ENCODE measurements at places on chromosomes 7 and 10.

GRCh38 chr7:137877027-137877675 lies 30.4 kb upstream of the DGKI start:
- no peak for DNase-seq

- DNase-seq, result no peak
These were observed 21.8 kb upstream of the DGKB start for GRCh38 chr7:14924398-14924797.

GRCh38 chr10:49526619-49527018 lies 12.3 kb downstream of the ERCC6 start:
- DNase-seq, result no peak

DNA sequence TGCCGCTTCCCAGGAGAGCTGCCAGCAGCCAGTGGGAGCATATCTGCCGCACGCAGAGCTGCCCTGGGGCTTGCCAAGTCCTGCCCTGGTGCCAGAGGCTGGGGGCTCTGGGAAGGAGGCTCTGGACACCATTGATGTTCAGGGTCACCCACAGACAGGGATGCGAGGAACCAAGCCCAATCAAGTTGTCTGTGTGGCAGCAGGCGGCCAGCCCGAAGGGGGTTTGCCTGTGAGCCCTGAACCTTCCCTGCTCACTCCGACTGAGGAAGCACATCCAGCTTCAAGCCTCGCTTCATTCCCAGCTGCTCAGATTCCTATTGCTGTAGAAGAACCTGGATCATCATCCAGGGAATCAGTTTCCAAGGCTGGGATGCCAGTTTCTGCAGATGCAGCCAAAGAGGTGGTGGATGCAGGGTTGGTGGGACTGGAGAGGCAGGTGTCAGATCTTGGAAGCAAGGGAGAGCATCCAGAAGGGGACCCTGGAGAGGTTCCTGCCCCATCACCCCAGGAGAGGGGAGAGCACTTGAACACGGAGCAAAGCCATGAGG lies 94.6 kb downstream of the TACC2 start:
- no peak for DNase-seq

DNA sequence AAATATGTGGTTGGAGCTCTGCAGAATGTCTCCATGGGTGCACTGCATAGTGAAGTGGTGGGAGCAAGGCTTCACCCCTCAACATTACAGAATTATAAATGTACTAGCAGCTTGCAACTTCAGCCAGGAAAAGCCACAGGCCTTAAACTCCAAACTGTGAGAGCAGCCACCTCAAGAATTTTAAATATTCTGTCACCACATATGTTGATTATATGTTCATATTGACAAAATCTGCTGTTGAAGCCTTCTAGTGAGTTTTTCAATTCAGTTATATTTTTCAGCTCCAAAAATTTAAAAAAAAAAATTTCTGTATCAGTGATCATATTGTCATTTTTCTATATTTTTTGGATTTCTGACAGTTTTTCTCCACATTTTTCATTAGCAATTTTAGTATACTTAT lies 30.9 kb upstream of the AKR1C2 start:
- no peak for DNase-seq

DNA sequence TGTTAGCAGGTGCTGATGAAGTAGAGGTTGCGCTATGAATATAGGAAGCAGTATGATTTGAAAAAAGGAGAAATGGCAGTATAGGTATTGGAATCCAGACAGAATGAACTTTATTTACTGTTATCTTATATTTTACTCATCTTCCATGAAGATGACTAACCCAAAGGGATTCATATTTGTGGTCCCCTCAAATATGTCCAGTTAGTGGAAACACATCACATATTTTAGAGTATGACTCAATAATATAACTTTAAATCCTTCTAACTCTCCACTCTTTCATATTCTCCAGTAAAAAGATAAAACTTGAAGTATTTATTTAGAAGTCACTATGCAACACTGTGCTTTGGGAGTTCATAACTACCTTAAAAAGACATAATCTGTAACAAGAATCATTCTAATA lies 286.5 kb upstream of the LRRTM3 start:
- no peak for DNase-seq

- no peak for DNase-seq
These were observed 318.5 kb downstream of the THSD7A start for GRCh38 chr7:11513460-11513859.

DNA sequence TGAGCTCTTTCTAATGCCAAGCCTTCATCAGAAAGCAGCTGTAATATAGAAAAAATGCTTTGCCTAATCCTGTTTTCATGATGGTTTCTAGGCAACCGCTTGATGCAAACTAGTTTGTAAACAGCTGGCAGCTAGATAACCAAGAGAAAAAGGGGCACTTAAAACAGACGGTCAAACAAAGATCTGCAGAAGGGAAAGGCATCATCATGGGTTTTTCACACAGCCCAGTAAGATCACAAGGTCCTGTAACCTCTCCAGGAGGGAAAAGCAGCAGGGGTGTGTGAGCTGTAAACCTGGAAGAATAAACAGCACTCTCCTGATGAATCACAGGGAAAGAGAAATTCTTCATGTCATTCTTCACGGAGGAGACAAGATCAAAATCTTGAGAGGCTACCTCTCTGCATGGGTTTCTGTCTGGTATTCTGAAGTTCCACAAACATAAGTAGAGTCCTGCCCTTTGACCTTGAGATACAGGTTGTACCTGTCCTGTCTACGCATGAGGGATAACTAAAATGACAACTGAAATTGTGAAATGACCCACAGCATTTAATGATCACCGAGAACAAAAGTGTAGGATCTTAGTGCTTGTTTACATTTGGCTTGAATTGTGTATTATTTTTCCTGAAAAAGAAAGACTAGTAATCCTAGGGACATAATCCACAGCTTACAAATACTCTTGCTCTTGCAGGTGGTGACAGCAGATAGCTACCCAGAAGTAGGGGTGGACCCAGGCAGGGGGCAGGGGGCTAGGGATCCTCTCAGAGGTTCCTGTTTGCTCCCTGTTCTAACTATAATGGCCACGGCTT lies 48.0 kb downstream of the CREB3L2 start:
- DNase-seq, result no peak

DNA sequence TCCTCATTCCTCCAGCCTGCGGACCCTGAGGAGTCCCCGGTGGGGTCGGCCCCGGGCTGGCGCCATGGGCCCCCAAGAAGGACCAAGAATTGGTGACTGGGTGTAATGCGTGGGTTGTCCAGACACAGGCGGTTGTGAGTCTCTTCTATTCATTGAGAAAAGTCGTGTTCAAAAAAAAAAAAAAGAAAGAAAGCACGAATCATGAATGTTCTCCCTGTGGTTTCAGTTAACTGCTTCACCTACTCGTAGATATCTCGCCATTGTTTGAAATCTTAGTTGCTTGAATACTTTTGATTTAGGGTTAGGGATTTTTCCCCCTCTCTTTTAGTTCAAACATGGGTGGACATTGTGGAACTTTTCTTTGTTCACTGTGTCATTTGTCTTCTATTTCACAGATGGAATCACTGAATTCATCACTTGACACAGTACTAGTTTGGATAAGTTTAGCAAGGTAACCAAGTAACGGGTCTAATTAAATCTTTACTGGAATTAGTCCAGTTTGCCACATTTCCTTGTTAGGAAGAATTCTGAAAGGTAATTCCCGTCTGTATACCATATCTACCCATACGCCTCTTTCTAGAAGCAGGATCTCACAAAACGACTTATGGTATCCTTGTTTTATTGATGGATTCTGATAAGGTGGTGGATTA lies 775 bp downstream of the STARD3NL start:
- no peak for DNase-seq

- no peak for DNase-seq
These were observed 428.2 kb upstream of the GALNT17 start for GRCh38 chr7:70703785-70704184.

DNA sequence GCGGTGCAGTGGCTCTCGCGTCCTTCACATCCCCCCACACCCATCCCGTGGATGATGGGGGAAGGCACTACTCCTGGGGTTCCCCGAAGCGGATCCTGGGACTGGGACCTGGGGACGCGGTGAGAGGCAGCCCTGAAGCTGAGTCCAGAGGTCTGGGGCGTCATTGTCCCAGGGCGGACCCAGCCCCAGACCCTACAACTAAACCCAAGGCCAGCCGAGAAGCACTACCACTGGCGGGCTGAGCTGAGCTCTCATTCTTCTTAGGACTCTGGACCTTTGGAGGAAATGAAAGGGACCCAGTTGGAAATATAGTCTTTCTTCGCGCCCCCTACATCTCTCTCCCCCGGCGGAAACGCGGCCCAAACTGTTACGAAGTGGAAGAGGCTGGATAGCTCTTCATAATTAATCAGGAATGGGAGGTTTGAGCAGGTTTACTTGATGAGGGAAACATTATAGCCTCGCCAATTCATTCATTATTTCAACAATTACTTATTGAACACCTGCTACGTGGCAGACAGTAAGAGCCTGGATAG lies 389 bp upstream of the FBXL15 start:
- DNase-seq, result no peak

DNA sequence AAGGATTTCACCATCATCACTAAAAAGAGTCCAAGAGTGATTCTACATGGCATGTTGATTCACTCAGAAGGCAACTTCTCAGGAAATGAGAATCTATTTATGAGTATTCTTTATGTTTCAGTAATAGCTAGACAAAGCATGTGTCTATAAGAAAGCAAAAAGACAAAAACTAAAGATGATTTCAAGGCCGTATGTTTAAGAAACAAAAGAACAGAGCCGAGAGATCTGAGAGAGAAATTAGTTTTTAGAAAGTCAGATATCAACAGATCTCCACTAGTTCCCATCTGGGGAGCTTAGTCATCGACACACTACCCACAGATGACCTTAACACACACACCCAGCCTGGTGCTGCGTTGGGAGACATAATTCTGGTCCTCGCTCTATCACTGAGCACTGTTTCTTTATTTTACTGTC lies 21.0 kb downstream of the PIP4K2A start:
- DNase-seq, result no peak

DNA sequence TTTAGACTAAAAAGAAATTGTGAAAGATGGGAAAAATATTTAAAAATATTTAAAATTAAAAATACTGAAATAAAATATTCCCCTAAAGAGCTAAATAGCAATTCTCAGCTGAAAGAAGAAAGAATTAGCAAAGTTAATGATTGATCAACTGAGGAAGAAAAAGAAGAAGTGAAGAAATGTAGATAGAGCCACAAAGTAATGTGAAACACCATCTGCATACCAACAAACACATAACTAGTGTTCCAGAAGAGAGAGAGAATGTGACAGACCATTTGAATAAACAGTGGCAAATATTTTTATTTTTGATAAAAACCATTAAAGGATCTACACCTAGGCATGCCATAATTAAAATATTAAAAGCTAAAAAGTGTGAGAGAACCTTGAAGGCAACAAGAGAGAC lies 784.5 kb upstream of the ZWINT start:
- no peak for DNase-seq

DNA sequence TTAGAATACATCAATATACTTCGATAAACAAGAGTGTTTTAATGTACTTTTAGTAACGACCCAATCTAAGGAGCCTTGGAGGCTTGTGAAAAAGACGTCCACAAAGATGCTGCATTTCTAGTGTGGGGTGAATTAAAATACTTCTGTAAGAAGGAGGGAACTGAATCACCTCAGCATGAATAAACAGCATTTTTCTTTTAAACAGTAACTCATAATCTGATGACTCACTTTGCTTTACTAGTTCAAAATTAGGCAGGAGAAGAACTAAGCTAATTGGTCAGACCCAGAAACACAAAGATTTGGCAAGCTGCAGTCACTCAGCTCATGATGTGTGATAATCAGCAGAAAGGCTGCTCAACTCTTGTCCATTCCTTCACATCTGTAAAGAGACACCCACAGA lies 24.2 kb downstream of the NCOA4 start:
- no peak for DNase-seq

GRCh38 chr10:30996481-30997005 lies 35.1 kb downstream of the ZNF438 start:
- no peak for DNase-seq

DNA sequence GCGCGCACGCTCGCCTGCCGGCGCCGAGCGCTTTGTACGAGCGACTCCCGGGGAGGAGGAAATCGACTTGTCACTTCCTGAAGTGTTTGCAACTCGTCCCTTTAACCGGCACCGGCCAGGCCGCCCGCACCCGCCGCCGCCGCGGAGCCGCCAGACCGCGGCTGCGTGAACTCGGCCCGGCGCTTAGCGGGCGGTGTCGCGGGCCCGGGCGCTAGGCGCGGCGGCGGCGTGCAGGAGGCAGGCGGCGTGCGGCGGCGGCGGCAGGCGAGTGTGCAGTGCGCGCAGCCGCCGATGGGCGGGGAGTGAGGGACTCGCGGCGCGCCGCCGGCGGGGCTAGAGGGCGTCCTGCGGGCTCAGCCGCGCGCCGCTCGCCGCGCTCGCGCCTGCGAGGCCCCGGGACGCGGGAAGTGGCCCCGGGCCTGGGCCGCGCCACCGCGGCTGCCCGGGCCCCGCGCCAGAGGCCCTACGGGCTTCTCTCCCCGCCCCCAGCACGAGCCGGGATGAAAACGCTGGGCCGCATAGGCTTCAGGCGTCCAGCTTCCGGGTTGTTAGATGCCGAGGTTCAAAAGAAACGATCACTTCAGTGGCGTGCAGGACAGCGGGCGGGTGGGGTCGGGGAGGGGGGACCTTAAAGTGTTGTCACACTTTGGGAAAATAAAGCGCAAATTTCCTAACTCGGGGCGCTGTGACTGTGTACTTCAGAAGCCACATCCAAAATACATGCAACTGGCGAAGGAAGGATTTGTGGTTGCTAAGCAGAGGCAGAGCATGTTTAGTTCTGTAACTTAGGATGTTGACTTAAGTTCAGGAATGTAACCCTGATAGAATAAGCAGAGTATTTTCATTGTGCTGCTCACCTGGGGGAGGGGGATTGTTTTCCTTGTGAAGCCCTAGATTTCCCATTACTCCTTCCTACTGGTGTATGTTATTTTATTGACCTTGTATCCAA lies at the start of gene FAM53B:
TSS of gene FAM53B (minus strand) at position 277 of the 949 bp plus-strand sequence. CDS start 37,665 bp downstream, outside the sequence.
- DNase-seq, result peak; percentile 64

GRCh38 chr10:71371750-71372166 lies 25.0 kb upstream of the CDH23 start:
- DNase-seq, result no peak

- DNase-seq, result no peak
These were observed 259.0 kb downstream of the CXCL12 start for GRCh38 chr10:44125879-44126278.

GRCh38 chr7:2242541-2243429 lies 759 bp downstream of the NUDT1 start:
- DNase-seq, result no peak

Data from stimulated activated CD8-positive, alpha-beta memory T cell treated with anti-CD3 and anti-CD28 coated beads, Interleukin-7, amount 100 ng/mL, for 1 hour (primary cell).